ENCODE measurements at places on chromosomes 2 and 18. TPM values are rescaled to one million over a fixed set of nuclear protein-coding genes. Genes with fewer than 3 reads are reported as not detected.

The APCDD1 gene
- 304 TPM for total RNA-seq

The TSHZ1 gene
- total RNA-seq: 106 TPM

The RESP18 gene
- total RNA-seq: not detected

The SCYGR5 gene
- total RNA-seq: not detected

The MRPL44 gene
- 49.3 TPM for total RNA-seq

The CHMP1B gene
- 39.4 TPM for total RNA-seq

The METTL8 gene
- 6.0 TPM for total RNA-seq

The RAPGEF4 gene
- total RNA-seq: 15.2 TPM

The OTOS gene
- total RNA-seq: not detected
